ENCODE measurements at places on chromosomes 12 and 14.

- peak; percentile 29 for DNase-seq
Measured at GRCh38 chr12:56188131-56188777, 1.0 kb downstream of the SMARCC2 start.

- no peak for DNase-seq
Measured at GRCh38 chr14:33408291-33408690, 469.6 kb downstream of the NPAS3 start.

DNA sequence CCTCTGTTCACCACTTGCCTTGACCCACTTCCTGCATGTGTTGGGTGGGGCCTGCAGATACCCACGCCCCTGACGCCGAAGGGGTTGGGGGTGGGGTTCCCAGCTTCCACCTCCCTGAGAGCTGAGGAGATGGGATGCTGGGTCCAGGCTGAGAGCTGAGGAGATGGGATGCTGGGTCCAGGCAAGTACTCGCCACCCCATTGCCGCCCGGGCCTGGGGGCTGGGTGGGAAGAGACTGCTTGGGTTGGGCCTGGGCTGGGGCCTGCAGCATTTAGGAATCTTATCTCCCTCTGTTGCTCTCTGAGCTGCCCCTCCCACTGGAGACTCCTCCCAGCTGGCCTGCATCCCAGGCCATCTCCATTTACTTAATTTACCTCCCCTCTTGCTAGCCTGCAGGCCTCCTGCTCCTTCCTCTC, 17.4 kb downstream of the TEAD4 start:
- DNase-seq = no peak

DNA sequence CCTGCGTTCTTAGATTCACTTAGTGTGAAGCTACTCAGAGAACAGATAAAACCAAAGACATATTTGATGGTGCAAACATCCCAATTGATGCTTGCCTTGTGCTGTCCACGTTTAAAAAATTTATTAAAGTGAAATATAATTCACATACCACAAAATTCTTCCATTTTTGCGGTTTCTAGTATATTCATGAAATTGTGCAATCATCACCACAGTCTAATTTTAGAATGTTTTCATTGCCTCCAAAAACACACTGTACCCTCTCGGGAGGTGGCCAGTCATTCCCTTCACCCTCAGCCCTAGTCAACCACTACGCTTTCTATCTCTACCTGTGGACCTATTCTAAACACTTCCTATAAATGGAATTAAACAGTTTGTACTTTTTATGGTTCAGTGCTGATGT, 1109.2 kb downstream of the FLRT2 start:
- peak; percentile 24 for DNase-seq

GRCh38 chr14:68159701-68160633, 340.4 kb downstream of the RAD51B start:
- no peak for DNase-seq

DNA sequence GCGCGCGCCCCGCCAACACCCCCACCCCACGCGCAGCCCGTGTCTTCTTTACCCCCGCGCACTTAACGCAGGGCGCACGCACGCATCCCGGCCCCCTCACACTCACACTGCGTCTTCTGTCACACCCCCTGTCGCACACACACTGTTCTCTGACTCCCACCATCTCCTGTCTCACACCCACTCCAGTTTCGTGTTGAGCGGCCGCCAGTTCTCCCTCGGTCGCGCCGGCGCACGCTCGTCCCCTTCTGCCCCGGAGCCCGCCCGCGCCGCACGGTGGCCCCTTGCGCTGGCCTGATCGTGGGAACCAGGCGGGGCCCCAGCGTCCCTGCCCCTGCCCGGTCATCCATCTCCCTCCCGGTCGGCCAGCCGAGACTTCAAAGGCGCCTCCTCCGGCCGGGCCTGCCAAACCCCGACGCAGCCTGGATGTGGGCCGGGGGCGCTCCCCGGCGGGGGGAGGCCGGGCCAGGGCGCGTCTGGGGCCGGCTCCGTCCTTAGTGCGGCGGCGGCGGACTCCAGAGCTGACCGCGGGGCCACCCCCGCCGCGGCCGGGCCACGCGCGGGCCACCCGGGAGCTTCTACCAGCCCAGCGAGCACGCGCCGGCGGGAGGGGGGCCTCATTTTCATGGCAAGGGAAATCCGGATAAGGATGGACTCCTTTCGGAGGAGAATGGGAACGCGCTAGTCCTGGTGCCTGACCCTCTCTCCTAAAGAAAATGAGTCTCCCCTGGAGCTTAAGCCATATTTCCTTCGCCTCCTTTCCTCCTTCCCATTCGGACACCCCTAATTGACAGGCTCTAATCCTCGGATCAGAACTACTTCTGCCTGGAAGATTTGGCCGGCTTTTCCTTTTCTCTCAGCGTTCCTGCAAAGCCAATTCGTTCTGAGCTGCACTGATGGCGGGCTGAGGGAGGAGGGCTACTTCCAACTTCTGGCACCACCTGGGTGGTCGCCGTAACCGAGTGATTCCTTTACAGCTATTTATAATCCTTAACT, 82.0 kb upstream of the HMGA2 start:
- peak; percentile 61 for DNase-seq

DNA sequence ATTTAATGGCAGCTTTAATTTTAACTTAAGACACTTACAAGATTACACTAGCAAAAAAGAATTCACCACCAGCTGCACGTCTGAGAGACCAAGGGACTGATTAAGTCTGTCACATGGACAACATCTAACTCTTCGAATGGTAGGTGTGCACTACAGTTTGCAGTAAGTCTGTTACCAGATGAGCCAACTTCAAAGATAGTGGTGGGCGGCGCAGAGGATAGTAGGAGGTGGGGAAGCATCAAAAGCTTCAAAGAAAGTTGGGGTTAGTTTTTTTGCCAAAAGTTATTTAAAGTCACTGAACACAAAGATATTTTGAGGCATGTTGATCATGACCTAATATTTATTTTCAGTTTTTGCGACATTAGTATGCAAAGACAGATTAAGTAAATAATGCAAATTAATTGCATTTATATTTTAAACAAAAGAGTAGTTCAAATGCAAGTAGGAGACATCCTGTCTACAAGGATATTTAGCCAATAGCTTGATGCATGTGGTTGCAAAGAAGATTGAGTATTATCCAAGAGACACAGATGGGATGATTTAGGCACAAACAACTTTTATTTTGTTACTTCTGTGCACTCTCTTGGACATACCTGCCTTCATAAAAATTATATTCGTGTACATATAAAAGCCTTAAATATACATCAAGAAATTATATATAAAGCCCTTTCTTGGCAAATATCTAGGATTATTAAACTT, 327.7 kb downstream of the BMP4 start:
- DNase-seq = no peak

- no peak for DNase-seq
Measured at GRCh38 chr12:14850929-14851663, 7.8 kb upstream of the ART4 start.

- DNase-seq = no peak
Measured at GRCh38 chr14:102589761-102590290, 2.6 kb upstream of the RCOR1 start.

DNA sequence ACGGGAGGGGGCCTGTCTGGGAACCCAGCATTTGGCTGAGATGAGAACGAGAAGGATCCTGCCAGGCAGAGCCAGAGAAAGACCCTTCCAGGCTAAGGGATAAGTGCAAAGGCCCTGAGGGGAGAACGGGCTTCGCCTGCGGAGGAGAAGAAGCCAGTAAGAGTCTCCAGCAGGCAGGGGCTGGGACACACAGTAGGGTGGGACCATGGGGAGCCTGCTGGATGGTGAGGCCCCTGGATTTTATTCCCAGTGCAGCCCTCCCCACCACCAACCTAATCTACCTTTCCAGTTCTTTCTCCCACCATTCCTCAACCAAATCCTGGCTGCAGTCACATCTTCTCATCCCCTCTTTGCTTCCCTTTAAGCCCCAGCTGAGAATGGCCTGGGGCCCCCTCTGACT, 12.6 kb downstream of the RAPGEF3 start:
- DNase-seq = no peak

- peak; percentile 76 for DNase-seq
Measured at GRCh38 chr14:74362361-74362915, 14.2 kb downstream of the VRTN start.

GRCh38 chr14:71372411-71372838, 465.2 kb downstream of the PCNX1 start:
- peak; percentile 74 for DNase-seq

DNA sequence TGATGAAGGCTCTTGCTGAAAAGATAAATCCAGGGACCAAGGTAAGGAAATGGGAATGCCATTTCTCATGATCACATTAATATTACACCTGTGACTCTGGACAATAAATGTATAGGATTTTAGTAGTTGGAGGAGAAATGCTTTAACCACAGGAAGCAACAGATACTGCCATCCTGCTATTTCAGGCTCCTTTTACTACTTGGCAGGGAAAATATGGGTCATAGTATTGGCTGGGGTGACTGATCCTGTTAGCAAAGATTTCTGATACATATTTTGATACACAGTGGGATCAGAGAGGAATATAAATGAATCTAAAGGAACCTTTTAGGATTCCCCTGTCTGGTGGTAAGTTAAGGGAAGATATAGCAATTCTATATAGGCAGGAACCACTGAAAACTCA, 115.0 kb downstream of the IGF1 start:
- DNase-seq = no peak

DNA sequence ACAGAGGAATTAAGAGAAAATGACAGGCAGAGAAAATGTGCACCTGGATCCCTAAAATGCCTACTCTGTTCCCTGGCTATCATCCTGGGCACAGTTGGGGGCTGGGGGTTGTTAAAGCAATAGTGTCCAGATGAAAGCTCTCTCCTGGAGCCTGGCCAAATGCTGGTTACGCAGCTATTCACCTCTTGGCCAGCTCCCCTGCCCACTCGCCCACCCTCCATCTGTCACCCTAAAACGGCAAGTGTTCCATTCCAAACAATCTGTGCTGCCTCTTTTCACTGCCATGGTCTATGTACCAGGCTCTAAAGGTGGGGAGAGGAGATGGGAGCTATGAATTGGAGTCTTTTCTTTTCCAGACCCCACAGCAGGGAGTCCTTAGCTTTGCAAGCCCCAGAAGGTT, 24.7 kb upstream of the NPFF start:
- no peak for DNase-seq

GRCh38 chr12:122125452-122126341, 47.1 kb downstream of the MLXIP start:
- no peak for DNase-seq

GRCh38 chr12:94873734-94874517, 129.6 kb downstream of the NDUFA12 start:
- DNase-seq = no peak

DNA sequence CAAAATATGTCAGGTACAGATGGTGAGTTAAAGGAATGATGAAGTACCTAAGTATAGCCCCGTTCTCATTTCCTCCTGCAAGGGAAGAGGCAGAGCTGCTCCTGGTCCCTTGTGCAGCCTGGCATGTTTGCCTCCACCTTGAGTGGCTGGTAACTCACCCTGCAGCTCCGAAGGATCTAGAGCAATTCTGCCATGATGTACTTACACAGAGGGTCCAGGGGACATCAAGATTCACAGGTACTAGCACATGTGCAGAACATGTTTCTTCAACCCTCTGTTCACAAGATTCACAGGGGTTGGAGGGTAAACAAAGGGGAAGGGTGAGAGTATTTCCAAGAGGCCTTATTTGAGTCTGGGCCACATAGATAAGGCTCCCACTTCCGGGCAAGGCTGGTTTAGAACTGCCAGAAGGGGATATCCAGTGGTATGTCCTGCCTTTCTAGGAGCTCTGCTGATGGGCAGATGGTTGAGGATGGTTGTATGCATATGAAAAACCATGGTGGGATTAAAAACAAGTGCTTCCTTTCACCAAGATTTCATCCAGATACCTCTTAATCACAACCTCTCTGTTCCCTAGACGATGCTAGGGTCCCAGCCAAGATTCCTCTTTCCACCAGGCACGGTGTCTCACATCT, 7.7 kb downstream of the DCTN2 start:
- DNase-seq = no peak

GRCh38 chr12:30925607-30926242, 823 bp upstream of the TSPAN11 start:
- no peak for DNase-seq

DNA sequence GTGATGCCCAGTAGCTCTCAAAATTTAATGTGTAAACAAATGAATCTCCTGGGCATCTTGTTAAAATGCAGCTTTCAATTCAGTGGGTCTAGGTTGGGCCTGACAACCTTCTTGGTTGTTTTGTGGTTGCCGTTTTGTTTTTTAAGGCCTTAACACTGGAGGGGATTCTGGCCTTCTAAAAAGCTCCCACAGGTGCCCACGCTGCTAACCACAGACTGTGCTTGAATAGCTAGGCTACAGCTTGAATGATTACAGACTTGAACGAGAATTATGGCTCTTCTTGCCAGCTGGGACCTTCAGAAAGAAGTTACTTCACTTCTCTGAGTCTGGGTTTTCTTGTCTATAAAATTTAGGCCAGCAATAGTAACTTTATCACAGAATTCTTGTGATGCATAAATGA, 1.3 kb upstream of the FLVCR2 start:
- DNase-seq = no peak

DNA sequence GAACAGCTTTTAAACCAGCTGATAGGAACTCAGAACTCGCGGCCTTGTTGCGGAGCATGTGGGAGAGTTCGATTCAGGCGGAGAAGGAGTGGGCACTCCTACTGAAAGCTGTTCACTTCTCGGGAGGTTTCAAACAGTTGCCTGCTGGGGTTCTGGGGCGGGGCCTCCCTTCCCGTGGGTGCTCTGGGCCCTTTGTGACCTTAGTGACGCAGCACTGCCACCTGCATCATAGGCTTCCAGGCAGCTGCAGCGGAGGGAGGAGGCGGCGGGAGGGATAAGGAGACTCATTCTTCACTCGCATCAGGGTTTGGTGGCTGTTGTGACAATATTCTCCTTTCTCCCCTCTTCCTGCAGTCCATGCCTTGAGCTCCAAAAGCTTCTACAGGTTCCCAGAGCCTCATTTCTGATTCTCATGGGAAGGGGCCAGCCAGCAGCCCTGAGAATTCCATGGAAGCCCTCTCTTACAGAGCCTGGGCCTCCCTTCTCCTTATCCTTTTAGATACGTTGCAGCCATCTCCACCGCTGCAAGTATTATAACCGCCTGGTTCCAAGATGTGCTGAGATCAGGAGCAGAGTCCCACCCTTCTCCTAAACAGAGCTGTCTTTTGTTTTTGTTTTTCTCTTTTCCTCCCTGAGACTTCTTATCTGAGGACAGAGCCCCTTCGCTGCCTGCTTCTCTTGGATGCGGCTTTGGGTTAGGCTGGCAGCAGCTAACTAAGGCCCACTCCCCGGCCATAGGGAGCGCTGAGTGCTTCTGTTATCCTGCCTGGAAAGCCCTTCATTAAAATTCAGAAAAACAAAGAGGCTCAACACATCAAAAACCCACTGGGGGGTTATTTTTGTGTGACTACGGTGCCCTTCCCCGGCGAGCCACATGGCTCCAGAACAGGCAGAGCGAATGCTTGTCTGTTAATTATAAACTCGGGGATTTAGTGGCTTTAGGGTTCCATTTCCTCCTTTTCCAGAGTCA, 67.6 kb upstream of the GPATCH2L start:
- DNase-seq = no peak

DNA sequence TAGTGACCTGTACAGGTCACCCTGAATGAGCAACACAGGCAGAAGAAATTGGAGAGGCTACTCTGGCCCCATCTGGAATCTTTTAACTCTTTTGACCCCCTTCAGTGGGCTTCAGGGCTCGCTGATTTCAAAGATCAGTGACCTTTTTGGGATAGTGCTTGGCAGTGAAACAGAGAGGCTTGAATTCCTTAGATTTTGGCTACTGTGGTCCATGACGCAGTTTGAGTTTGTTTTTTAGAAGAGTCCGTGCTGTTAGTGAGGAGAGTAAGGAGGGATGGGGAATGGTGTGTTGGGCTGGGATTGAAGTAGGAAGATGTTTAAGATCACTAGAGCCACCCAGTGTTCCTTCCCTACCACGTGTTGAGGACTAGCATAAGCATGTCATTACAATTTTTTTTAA, 16.5 kb downstream of the TMEM30B start:
- no peak for DNase-seq

- DNase-seq = no peak
Measured at GRCh38 chr12:123910057-123910456, 62.6 kb downstream of the CCDC92 start.
